Thoracic aorta (tissue), 2 donors: ENCODE measurements at places on chromosomes 1 and 21.

- peaks cover 10% of the 10 kb centered on the region for H3K4me1 ChIP-seq
- no peak overlapping the region for H3K4me3 ChIP-seq
- H3K27ac ChIP-seq = no peak overlapping the region
- no peaks in the 10 kb centered on the region for H3K27me3 ChIP-seq
These were observed 1.6 kb downstream of the FCN3 start for GRCh38 chr1:27372808-27373690.

DNA sequence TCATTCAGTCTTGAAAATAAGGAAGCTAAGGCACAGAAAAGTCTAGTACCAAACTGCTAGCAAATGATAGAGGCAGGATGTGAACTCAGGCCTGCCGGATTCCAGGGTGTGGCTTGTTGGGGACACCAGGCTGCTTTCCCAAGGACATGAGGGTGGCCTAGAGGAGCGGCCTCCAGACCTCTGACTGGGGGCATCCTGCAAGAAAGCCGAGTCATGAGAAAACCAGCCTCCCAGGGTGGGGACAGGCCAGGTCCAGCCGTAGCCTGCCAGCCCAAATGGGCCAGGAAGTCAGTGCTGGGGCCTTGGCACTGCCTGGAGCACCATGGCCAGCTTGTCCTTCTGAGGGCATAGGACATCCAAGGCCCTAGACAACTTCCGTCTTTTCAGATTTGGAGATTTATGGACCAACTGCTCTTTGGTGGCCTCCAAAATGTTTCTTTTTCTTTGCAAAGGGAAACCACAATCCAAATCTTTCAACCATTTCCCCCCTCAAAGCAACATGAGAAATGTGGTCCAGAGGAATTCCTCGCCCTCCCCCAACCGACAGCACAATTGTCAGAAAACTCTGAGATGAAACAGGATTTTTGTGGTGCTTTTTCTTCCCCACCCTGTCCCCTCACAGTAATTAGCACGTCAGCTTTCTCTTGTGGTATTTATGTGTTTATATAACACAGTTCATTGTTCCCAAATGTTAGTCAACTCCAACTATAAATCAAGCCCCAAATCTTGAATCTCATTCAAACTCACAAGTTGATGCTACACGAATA lies 212.3 kb downstream of the KAZN start:
- no peak for DNase-seq
- H3K27me3 ChIP-seq = no peaks in the 10 kb centered on the region
- H3K4me3 ChIP-seq = no peak overlapping the region
- H3K27ac ChIP-seq = no peak overlapping the region
- no peaks in the 10 kb centered on the region for H3K4me1 ChIP-seq

DNA sequence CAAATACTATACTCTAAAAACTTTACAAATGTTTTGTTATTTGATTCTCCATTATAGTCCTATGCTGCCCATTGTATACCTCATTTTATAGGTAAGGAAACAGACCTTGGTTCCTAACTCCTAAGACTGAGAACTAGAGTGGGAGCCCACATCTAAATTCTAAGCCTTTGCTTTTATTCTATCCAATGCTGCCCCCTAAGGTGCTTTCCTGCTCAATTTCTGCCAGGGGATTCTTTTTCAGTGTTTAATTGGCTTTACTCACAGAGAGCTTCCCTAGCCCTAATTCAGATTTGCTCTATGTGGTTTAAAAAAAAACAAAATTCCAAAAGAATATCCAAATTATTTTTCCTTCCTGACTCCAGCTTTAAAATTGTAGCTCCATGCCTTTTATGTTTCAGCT lies 64.5 kb downstream of the KIF14 start:
- no peaks in the 10 kb centered on the region for H3K36me3 ChIP-seq
- DNase-seq = no peak
- no peaks in the 10 kb centered on the region for H3K4me1 ChIP-seq
- no peak overlapping the region for H3K27ac ChIP-seq

GRCh38 chr1:40855513-40855912 lies 6.7 kb downstream of the CITED4 start:
- no peak for DNase-seq
- no peaks in the 10 kb centered on the region for H3K36me3 ChIP-seq
- no peak overlapping the region for H3K4me3 ChIP-seq
- no peak overlapping the region for H3K27ac ChIP-seq
